ENCODE measurements at places on chromosomes 5 and 9.

DNA sequence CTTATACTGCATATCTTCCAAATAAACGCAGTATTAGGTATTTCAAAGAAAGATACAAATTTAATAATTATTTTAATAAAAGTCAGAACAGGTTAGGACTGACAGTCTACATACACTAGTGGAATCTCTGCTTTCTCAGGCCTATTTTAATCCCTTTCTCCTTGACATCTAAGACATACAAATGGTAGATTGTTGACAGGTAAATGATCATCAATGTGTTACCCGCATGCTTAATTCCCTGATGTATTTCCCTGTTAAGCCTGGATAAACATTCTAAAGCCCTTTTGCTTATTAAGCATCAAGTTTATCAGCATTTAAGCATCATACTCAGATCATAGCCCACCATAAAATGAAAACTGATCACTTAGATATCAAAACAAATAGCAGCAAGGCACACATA lies 576.7 kb downstream of the PTPRD start:
- DNase-seq, result no peak

- DNase-seq, result no peak
Observed at GRCh38 chr5:134489227-134489944, 36.1 kb upstream of the JADE2 start.

GRCh38 chr9:16132513-16132912 lies 579.7 kb downstream of the CCDC171 start:
- DNase-seq, result no peak

- DNase-seq, result peak; percentile 40
Observed at GRCh38 chr9:126499005-126499910, 114.5 kb upstream of the LMX1B start.

- DNase-seq, result no peak
Observed at GRCh38 chr9:698276-698675, 143.2 kb upstream of the DMRT1 start.

GRCh38 chr9:15697446-15697851 lies 144.6 kb downstream of the CCDC171 start:
- DNase-seq, result no peak

DNA sequence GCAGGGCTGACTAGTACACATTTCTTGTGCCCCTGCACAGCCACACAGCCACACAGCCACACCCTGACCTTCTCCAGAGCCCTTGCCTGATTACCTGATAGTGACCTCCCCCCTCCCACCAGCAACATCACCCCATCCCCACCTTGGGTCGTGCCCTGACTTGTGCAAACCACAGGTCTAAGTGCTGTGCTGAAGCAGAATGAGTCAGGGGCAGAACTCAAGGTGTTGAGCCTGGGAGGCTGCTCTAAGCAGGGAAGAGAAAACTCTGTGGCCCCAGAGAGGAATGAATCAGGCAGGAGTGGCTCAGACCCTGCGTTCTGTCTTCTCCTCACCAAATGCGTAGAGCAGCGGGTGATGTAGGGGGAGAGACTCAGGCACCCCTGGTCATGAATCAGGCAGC lies 24.3 kb upstream of the FAT2 start:
- DNase-seq, result peak; percentile 23

GRCh38 chr5:73825736-73826135 lies 199.7 kb downstream of the ARHGEF28 start:
- no peak for DNase-seq

GRCh38 chr9:112322701-112323377 lies 10.6 kb downstream of the PTBP3 start:
- no peak for DNase-seq

DNA sequence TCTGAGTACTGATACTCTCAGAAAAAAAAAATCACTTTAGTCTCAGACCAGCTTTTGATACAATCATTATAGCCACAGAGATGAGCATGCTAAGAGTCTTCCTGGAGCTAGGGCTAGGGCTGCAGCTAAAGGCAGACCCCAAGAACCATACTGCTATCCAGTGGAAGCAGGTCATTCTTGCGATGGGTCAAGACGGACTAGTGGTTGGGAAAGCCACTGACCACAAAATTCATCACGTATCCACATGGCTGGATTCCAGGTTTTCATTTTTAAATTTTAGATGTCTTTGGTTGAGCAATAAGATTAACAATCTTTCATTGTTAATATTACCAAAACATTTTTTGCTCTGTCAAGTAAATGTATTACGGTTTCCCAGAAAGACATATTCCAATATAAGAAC lies 598.1 kb downstream of the DNAH5 start:
- no peak for DNase-seq

- no peak for DNase-seq
Observed at GRCh38 chr9:35967042-35967441, 9.1 kb upstream of the OR2S2 start.

DNA sequence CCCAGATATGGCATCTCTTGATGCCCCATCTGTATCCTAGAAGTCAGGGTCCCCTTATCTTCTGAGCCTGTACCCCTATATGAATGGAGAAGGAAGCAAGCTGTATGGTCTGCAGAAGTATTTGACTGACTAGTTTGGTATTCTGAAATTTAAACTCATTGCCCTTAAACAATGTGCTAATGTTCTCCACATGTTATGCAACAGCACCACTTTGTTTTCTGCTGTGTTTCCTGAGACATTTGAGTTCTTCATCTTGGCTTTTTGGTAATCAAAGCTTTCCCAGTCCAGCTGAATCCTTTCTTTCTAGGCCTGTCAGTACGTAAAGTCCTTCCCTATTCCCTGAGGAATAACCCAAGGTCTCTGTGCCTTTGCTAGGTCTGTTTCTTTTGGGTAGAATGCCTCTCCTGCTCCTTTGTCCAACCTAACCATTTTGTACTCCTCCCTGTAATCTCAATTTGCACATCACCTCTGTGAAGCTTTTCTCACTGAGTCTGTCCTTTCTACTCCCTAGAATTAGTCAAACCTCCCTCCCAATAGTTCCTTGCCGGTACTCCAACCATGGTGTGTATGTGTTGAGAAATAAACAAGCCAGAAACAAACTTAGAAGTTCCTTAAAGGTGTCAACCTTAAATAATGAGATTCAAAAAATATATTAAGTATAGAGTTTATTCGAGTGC lies 72.1 kb upstream of the HSPB3 start:
- no peak for DNase-seq

DNA sequence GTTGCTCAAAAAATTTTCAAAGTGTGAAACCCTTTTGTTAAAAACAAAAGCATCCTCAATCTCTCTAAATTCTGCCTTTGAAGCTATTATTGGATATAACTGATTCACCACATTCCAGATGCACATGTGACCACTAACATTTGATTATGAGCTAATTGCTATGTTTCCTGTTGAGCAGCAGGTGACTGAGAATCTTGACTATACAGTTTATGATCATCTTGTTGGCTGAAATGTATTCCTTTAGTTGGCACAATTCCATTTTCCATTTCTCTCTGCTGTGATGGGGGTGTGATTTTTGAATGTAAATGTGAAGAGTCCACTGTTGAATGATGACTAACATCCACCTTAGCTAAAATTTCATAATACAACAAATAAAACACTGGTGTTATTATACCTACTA lies 10.7 kb downstream of the LYSMD3 start:
- no peak for DNase-seq

DNA sequence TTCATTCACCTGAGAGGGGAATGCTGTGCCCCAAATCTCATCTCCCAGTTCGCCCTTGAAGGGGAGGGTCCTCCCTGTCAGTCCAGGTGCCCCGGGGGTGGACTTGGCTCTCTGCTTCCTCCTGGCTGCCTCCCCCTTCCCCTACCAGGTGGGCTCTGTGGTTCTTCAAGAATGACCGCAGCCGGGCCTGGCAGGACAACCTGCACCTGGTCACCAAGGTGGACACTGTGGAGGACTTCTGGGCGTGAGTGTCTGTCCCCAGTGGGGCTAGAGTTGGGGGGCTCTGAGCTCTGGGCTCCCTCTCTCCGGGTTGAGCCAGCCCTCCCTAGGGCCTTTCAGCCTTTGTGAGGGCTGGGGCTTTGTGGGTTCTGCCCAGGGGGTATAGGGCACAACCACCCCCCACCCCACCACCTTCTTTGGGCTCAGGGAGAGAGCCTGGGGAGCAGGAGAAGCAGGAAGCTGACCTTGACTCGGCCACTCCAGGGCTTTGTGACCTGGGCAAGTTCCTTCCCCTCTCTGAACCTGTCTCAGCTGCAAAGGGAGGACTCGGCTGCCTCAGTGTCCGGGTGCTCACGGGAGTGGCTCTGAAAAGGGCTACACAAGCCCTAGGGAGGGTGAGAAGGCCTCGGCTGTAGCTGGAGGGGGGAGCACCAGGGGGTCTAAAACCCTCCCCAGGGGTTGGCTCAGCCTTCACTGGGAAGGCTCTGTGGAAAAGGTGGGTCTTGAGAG lies 3.6 kb upstream of the TSPAN17 start:
- no peak for DNase-seq

DNA sequence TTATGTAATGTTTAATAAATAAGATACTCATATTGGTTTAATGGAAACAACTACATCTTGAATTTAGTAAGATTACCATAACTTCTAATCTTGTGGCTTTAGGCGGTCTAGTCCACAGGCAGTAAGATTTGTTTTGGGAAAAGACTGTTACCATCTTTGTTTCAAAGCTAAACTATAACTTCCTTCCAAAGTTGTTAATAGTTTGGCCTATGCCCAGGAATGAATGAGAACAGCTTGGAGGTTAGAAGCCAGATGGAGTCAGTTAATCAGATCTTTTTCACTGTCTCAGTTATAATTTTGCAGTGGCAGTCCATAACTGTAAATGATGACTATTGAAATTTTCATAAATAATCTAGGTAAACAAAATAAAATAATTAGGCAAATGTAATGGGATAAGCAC lies 241.8 kb upstream of the KLF9 start:
- no peak for DNase-seq

- no peak for DNase-seq
Observed at GRCh38 chr9:116154976-116155697, 1.5 kb downstream of the PAPPA start.

DNA sequence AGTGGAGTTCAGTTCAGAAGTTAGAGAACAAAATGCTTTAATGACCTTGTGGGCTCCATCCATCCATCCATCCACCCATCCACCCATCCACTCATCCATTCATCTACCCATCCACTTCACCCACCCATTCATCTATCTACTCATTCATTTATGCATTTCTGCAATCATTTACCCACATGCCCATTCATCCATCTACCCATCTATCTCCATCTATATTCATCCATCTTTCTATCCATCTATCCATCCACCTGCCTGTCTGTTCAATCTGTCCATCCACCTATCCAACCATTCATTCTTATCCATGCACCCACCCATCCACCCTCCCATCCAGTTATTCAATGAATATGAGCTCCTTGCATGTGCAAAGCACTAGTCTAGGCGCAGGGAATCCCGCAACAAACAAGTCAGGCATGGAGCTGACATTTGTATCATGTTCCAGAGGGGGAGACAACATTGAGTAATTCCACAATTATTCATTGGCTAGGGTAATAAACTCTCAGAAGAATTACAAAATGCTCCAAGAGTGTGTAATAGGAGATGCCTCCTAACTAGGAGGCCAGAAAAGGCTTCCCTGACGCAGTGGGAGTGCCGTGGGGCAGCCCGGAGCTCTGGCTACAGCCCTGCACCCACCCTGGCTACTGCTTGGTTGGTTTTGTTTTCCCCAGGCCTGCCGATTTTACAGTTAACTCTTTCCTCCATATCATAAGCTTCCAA lies 211.2 kb downstream of the NXNL2 start:
- no peak for DNase-seq

DNA sequence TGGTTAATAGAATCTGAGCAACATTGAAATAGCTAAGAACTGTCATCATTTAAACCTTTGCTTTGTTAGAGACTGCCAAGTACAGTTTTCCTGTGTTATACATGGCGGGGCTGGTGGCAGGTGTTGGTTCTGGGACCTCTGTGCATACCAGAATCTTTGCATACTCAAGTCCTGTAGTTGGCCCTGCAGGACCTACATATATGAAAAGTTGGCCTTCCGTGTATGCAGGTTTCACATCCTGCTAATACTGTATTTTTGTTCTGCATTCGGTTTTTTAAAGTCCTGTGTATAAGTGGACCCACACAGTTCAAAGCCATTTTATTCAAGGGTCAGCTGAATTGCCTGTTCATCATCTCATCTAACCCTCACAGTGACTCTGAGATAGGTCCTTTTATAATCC lies 36.4 kb downstream of the LARP1 start:
- no peak for DNase-seq

- no peak for DNase-seq
Observed at GRCh38 chr5:160657068-160657507, 194.9 kb downstream of the ATP10B start.

- no peak for DNase-seq
Observed at GRCh38 chr5:156328161-156328560, 1.2 kb downstream of the SGCD start.

DNA sequence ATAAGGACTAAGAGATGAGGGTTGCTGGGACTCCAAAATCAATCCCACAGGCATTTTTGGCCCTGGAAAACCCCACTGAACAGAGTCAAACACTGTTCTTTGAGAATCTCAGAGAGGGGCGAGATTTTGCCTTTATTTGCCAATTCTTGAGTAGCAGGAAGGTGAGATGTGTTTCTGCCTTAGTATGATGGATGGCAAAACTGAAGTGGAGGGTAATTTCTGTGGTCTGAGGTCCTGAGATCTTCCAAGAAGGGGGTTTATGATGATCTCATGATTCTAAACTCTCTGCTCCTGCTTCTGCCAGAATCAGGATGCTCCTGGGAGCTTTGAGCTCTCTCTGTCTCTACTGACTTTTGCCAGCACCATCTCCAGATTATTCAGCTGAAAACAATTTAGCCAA lies 174.8 kb upstream of the CLINT1 start:
- DNase-seq, result no peak

GRCh38 chr9:98236901-98237487 lies 18.5 kb downstream of the TBC1D2 start:
- DNase-seq, result no peak

DNA sequence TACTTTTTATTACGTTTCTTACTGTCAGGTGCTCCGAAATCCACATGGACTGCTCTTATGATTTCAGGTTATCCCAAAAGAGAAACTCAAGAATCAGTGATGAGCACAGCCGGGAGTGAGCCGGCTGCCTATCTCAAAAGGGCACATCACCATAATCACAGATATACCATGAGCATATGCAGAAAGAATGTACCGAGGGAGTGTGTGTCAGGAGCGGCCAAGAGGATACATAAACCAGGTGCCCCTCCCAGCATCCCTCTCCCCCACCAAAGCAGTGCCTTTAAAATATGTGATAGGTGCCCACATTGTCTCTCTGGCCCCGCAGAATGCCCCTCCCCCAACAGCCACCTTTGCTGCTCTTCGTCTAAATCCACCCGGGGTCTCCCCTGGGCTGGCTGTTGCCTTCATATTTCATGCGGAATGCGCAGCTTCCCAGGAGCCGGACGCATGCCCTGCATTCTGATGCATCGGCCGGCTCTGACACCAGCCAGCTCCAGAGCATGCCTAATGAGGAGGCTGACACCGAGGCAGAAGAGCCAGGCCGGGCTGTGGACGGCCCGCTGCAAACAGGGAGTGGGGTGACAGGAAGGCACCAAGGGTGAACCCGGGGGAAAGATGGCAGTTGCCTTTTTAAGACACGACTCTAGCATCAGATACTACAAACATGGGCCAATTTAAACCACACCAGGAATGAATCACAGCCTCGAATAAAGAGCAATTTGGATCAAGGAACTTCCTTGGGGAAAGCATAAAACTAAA lies 652.3 kb downstream of the BNC2 start:
- DNase-seq, result no peak
